ENCODE measurements at places on chromosomes 16 and 17.

- no peak for DNase-seq
Observed at GRCh38 chr16:19933740-19934139, 49.1 kb upstream of the GPRC5B start.

- DNase-seq = no peak
Observed at GRCh38 chr16:88144028-88144511, 192.8 kb downstream of the BANP start.

GRCh38 chr17:7774055-7774521 lies 56.5 kb downstream of the DNAH2 start:
- no peak for DNase-seq

DNA sequence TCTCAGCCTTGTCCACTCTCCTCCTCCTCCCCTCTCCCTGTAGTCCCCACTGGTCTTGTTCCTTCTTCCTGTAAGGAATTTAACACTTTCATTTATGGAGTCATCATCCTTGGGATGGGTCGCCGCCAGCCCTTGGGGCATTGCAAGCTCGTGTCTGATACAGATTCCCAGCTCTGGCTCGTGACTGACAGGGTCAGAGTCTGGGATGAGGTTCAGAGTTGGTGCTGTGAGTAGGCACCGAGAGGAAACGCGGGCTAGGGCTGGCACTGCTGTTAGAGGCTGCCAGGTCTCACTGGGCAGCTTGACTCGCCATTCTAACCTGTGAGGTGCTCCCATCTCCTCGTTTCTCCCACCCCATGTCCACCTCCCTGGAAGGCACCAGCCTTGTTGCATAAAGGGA lies 407.0 kb downstream of the SOX9 start:
- DNase-seq = no peak

DNA sequence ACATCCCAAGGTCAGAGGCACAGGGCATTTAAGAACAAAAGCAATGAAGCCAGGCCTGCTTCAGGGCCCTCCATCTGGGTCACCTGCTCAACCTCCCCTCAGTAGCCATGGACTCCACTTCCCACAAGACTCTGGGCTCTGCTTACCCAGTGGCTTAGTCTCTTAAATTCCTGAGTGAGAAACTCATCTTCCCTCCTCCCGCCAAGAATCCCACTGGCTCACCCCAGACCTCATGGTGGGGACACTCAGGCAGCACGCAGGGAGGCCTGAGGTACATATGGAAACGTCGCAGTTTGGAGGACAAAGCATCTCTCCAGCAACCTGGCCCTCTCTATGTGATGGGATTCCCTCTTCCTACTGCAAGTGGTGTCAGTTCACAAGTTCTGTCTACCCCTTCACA lies 326.7 kb upstream of the CDH5 start:
- no peak for DNase-seq

GRCh38 chr17:54666559-54666958 lies 234.1 kb upstream of the TOM1L1 start:
- DNase-seq = no peak

DNA sequence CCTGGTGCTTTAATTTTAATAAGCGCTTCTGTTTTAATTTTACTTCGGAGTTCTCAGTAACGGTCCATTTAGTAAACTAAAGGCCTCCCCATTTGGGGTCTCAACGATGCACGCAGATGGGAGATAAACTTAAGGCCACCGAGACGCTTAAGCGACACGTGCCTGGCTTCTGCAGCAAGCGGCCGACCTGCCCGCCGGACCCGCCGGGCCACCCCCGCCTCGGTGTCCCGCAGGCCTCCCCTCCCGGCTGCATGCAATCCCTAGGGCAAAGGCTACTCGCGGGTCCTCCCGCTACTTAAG lies 592 bp downstream of the GCSH start:
- no peak for DNase-seq

DNA sequence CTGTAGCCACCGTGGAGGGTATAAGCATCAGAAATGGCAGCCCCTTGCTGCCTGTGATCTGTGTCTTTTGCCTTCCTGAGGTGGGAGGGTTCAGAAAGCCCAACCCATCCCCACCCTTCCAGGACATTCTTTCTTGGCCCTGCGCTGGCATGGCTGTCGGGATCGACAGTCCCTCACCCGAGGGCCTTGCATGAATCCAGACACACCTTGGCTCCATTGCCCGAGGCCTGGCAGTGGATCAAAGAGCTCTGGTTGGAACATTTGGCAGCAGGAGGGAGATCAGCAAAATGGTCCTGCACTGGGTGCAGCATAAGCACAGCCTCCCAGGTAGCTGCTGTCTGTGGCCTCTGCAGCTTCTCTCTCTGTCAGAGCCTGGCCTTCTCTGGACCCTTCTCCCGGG lies 246.6 kb upstream of the MAF start:
- DNase-seq = no peak

DNA sequence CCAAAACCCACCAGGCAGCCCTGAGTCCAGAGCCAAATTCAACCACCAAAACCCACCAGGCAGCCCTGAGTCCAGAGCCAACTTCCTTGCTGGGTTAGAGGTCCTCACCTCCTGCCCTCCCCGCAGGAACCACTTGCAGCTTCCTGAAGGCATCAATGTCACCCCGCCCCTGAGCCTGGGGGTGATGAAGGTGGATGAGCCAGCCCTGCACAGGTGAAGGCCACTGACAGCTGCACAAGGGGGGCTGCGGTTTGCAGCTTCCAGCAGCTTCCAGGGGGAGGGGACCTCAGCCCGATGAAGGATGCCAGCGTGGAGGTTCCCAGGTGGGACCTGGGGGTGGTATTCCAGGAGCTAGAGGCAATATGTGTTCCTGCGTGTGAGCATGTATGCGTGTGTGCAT lies 7.6 kb upstream of the CSNK1D start:
- DNase-seq = no peak

DNA sequence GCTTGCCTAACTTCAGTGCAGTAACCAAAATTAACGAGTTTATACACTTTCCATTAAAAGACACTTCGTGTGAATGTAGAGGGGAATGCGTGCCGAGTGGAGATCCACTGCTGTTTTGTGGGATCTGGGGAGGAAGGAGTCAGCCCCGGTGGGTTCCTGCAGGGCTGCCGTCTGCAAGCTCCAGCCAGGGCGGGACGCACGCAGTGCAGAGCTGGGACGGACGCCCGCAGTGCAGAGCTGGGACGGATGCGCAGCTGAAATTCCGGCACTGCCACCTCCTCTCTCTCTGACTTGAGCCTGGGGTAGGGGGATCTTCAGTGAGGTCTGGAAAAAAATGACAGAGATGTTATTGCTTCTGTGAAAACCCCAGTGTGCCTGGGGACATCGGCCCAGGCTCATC lies 16.5 kb upstream of the ZC3H18 start:
- DNase-seq = no peak

GRCh38 chr16:4850211-4850610 lies 2.9 kb downstream of the UBN1 start:
- DNase-seq = no peak

- DNase-seq = no peak
Observed at GRCh38 chr16:81442220-81442915, 2.2 kb upstream of the CMIP start.

DNA sequence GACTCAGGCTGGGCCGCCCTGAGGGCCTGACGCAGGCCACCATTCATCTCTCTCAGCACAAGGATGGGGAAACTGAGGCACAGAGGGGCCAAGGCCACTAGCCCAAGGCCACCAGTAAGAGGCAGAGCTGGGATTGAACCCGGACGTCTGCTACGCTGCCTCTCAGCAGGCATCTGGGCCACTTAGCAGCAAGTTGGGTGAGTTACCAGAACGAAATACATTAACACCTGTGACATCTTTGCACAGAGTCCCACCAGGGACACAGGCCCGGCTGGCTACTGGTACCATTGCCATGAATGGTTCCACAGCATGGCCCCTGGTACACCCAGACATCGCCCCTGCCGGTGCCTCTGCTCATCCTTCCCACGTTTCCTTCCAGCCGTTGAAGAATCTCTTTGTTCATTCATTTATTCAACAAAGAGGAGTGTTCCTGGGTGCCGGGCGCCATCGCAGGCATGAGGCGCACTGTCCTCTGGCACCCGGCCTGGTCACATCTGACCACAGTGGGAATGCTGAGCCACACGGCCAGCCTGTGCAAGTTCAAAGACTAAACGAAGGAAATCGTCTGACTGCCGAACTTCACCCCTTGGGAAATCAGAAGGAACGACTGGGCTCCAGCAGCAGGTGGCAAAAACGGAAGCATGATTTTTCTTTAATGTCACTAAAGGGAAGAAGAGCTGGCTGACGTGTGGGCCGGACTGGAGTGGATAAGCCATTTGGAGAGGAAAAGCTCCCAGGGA lies 7.4 kb upstream of the ZNF469 start:
- DNase-seq = no peak

- no peak for DNase-seq
Observed at GRCh38 chr16:797120-797420, 3.5 kb downstream of the GNG13 start.

- DNase-seq = no peak
Observed at GRCh38 chr17:80559825-80560251, 15.2 kb downstream of the RPTOR start.

DNA sequence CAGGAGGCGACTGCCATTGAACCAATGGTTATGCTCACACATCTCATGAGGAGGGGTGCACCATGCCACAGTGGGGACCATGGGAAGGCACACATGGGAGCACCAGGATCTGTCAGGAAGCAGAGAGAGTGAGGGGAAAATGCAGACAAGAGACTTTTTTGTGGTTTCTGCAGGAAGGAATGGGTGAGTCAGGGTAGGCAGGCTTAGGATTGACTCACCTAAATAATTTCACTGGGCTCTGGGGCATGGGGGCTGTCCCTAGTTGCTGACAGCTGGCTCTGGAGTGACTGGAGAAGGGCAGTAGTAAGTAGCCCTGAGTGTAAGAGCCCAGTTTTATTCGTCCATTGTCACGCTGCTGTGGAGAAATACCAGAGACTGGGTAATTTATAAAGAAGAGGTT lies 202.4 kb downstream of the AXIN2 start:
- no peak for DNase-seq
